ENCODE measurements at places on chromosomes 11 and 22. TPM values are rescaled to one million over a fixed set of nuclear protein-coding genes. Genes with fewer than 3 reads are reported as not detected.

Gene SUSD2
- total RNA-seq: 0.44 TPM

Gene CRYBB3
- not detected for total RNA-seq

Gene GRAP2
- not detected for total RNA-seq

Gene TENM4
- total RNA-seq: 0.88 TPM

Gene GLB1L2
- total RNA-seq: not detected

Gene OR9I1
- total RNA-seq: not detected

Gene B4GALNT4
- total RNA-seq: 1.1 TPM

Gene SLC17A6
- not detected for total RNA-seq

Gene SAA4
- not detected for total RNA-seq

Gene ZP1
- total RNA-seq: 0.14 TPM

Gene OR6A2
- total RNA-seq: 0.57 TPM

Gene CASP4
- 269 TPM for total RNA-seq

Gene SYCE3
- total RNA-seq: not detected

Gene GGT5
- 3.5 TPM for total RNA-seq

Gene MYBPC3
- total RNA-seq: not detected
